Natural killer cell (primary cell): ENCODE measurements at places on chromosomes 7 and 10. TPM values are rescaled to one million over a fixed set of nuclear protein-coding genes. Genes with fewer than 3 reads are reported as not detected.
A peak's percentile ranks its signal among the peaks of the same experiment; 100 is the strongest.

Gene GBX1
- total RNA-seq = not detected

Gene PPP1R17
- total RNA-seq = not detected

Gene UTF1
- 0.31 TPM for total RNA-seq

Gene OR2A7
- not detected for total RNA-seq

Gene SYT15
- total RNA-seq = 2.0 TPM

Gene TRIM56
- total RNA-seq = 53.6 TPM

Gene PRSS58
- not detected for total RNA-seq

Gene SEMA4G
- total RNA-seq = 0.53 TPM

Gene SH2D4B
- total RNA-seq = 0.30 TPM

DNA sequence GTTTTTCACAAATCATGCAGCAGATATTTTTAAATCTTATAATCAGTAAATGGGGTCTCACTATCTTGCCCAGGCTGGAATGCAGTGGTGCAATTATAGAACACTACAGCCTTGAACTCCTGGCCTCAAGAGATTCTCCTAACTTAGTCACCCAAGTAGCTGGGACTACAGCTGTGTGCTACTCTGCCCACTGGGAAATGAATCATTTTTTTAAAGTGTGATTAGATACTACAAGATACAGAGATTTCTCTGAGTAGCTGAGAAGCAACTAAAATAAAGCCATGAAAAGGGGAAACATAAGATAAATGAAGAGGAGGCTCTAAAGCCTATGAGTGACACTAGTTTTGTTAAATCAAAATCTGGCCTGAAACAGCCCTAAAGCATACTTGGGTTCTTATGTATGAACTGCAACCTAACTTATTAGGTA is 119.7 kb downstream of the JMJD1C start:
- no peak for DNase-seq

- DNase-seq = no peak
Measured at GRCh38 chr10:15472008-15472407, 100.9 kb upstream of the FAM171A1 start.

GRCh38 chr7:84328571-84328970 is 134.0 kb upstream of the SEMA3A start:
- no peak for DNase-seq

GRCh38 chr10:102643336-102644065 is 778 bp upstream of the TRIM8 start:
- peak; percentile 43 for DNase-seq

DNA sequence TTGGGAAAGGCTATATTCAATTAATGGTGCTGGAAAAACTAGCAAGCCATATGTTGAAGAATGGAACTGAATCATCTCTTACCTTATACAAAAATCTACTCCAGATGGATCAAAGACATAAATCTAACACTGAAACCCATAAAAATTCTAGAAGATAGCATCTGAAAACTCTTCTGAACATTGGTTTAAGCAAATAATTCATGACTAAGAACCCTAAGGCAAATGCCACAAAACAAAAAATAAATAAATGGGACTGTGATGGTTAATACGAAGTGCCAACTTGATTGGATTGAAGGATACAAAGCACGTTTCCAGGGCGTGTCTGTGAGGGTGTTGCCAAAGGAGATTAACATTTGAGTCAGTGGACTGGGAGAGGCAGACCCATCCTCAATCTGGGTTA is 1130.0 kb downstream of the DNAJB9 start:
- no peak for DNase-seq
